Prostate gland (tissue), 2 donors: ENCODE measurements at places on chromosomes 12 and 14. TPM values are rescaled to one million over a fixed set of nuclear protein-coding genes. Genes with fewer than 3 reads are reported as not detected.

- no peak for DNase-seq
These were observed 11.5 kb downstream of the FICD start for GRCh38 chr12:108526482-108527165.

The KRT73 gene
- total RNA-seq, result not detected

The CD4 gene
- 1.6 TPM for total RNA-seq

The PLD4 gene
- total RNA-seq, result 5.4 TPM

The ZDHHC22 gene
- total RNA-seq, result 0.11 TPM
